ENCODE measurements at places on chromosomes 7 and 10.

DNA sequence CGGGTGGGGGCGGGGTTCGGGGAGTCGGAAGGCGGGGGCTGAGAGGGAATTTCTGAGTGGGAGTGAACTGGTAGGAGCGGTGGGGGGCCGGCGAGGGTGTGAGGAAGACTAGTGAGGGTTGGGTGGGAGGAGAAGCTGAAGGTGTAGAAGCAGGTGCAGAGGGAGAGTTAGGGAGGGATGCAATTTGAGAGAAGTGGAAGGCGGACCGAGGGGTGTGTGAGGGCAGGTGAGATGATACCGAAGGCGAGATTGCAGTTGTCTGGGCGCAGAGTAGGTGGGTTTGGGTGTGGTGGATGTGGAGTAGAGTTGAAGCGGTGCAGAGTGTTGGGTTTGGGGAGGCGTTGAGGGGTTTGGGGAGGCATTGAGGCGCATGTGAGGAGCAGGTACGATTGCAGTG lies 643 bp downstream of the KAT6B start:
- no peak for DNase-seq

DNA sequence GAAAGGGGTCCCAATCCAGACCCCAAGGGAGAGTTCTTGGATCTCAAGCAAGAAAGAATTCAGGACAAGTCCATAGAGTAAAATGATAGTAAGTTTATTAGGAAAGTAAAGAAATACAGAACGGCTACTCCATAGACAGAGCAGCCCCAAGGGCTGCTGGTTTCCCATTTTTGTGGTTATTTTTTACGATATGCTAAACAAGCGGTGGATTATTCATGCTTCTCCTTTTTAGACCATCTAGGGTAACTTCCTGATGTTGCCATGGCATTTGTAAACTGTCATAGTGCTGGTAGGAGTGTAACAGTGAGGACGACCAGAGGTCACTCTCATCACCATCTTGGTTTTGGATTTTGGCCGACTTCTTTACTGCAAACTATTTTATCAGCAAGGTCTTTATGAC lies 1033.4 kb downstream of the SORCS3 start:
- DNase-seq: no peak

GRCh38 chr7:49852619-49853462 lies 79.4 kb downstream of the VWC2 start:
- DNase-seq: peak; percentile 2

- DNase-seq: no peak
These were observed 30.6 kb upstream of the C10orf120 start for GRCh38 chr10:122730238-122730637.

DNA sequence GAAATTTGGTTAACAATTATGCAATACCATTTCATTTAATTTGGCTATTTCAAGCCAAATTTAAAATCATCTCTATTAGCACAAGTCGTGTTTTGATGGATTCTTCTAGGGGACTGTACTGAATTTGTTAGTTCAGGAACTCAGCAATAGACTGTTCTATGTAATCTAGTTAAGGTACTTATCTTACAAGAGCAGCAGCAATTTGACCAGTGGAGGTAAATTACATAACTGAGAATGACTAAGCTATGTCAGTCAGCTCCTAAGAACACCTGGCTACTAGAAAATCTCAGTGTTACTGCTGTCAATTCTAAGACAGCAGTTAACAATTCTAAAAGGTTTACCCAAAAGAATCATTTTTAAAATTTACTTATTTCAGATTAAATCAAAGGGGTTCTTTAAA lies 513.9 kb upstream of the ZWINT start:
- DNase-seq: no peak
